ENCODE measurements at places on chromosomes 7 and 10. TPM values are rescaled to one million over a fixed set of nuclear protein-coding genes. Genes with fewer than 3 reads are reported as not detected.

DOCK4 gene
- 199 TPM for total RNA-seq

C10orf105 gene
- total RNA-seq: not detected

PRKG1 gene
- 3.9 TPM for total RNA-seq

CPEB3 gene
- 0.94 TPM for total RNA-seq

BMPER gene
- 8.8 TPM for total RNA-seq

KIAA1549 gene
- 2.3 TPM for total RNA-seq

PIK3CG gene
- 7.2 TPM for total RNA-seq

SLC16A9 gene
- 0.19 TPM for total RNA-seq

NUTM2E gene
- total RNA-seq: not detected

GPC2 gene
- 5.6 TPM for total RNA-seq

ASB15 gene
- total RNA-seq: not detected

GBF1 gene
- 16.2 TPM for total RNA-seq

C7orf33 gene
- total RNA-seq: not detected

OR13A1 gene
- not detected for total RNA-seq

HOXA9 gene
- total RNA-seq: 0.81 TPM

Data from endothelial cell of coronary artery (primary cell).